Bone marrow (tissue), 2 donors: ENCODE measurements at places on chromosomes 1 and 21.

DNA sequence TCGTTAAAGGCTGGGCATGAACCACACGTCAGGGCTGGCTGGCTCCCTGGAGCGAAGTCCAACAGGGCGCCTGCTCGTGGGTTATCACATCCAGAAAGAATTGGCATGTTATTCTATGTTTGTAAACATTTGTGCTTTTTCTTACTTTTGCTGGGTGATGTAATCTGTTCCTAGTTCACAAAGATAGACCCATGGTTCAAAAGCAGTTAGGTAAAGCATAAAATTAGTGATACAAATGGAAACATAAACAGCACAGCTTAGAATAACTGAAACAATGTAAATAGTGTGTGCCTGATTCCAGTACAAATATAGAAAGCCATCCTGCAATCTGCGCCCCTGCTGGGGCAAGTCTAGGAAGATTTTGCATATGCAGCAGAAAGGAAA, 184.0 kb upstream of the C1orf174 start:
- DNase-seq: no peak

- DNase-seq: no peak
Measured at GRCh38 chr1:39370602-39371001, 120.8 kb upstream of the BMP8A start.

- no peak for DNase-seq
Measured at GRCh38 chr21:42236014-42236413, 17.1 kb downstream of the ABCG1 start.

DNA sequence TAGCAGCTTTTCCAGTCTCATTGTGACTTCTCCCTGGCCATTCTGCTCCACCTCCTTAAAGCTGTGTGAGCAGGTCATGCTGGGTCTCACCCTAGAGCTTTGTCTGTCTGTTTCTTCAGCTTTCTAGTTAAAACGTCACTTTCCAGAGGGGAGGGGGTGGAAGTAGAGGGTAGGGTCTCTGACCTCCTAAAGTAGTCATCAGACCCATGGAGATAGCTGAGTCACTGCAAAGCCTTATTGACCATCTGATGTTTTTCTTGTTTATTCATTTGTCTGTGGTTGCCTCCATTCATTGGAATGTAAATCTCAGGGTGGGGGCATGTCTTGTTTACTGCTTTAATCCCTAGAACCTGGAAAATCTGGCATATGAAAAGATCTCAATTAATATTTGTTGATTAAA, 52.7 kb downstream of the ELF3 start:
- no peak for DNase-seq

- no peak for DNase-seq
Measured at GRCh38 chr1:82792151-82792550, 991.4 kb downstream of the ADGRL2 start.

GRCh38 chr21:32119811-32120210, 159.0 kb downstream of the MIS18A start:
- no peak for DNase-seq

DNA sequence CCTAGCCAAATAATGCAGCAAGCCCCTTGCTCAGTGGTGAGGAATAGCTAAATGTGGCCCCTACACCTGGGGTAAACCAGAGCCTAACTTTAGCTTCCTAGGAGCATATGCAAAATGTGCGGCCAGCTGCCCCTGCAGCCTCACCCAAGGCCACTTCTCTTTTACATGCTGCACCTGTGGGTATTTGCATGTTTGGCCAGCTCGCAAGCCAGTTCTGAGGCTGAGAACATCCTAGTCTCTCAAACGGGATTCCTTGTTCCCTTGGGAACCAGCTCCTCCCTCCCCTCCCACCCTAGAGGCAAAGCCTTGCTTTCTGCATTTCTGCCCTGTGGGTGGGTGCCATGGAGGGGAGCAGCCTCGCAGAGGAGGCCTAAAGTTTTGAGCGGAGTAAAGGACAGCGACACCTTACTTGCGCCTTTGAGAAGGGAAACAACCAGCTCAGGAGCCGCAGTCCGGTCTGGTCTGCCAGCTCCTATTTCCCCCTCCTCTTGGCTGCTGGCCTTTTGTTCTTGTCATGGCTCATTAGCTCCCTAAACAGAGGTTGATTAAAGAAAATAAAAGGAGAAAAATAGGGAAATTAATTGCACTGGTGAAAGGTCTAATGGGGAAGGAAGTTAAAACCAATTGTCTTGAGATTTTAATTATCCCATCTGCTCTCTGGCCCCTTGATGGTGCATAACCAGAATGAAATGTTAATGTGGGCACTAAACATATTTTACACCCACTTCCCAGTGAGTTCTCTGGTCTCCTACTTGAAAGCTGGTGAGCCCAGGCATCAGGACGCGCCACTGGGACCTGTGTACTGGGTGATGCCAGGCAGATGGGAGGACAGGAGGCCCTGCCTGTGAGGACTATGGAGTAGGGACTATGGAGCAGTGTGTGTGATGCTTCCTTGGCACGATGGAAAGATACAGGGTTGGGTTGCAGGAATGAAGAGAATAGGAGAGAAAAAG, 68.7 kb downstream of the TEX35 start:
- DNase-seq: no peak

- DNase-seq: no peak
Measured at GRCh38 chr1:97740891-97741290, 179.9 kb downstream of the DPYD start.

DNA sequence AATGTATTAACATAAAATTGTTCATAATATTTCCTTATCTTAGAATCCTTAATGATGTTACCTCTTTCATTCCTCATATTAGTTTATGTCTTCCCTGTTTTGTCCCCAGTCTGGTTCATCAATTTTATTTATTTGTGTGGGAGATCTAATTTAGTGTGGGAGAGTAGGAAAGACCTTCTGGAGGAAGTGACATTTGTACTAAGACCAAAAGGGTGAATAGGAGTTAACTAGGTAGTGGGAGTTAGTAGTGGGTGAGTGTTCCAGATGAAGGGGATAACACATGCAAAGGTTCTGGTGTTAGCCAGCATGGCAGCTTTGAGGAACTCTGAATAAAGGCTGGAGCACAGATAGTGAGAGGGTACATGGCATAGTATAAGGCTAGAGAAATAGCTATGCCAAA, 21.4 kb downstream of the RASAL2 start:
- no peak for DNase-seq

DNA sequence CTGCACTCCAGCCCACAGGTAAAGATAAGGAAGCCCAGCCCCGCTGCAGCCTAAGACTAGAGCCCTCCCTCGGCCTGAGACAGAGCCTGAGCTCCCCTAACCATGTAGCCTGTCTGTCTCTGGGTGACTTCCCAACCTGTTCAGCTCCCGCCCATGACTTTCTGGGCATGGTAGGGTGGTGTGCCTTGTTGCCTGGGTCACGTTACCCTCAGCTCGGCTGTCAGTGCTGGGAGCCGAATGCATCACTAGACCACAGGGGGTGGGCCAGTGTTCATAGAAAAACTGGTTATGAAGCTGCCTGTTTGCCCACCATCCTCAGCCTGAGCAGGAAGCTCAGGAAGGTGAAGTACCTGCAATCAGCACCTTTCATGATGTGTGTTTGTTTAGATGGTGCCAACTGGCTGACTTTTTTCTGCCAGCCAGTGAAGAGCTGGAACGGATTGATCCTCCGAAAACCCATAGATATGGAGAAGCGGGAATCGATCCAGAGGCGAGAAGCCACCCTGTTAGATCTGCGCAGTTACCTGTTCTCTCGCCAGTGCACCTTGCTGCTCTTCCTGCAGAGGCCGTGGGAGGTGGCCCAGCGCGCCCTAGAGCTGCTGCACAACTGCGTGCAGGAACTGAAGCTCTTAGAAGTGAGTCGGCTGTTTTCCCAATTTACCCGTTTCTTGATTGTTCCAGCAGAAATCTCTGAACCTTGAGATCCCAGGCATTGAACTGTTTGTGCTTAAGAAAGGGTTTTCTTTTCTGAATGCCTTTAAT, 43.9 kb upstream of the PWP2 start:
- DNase-seq: no peak

DNA sequence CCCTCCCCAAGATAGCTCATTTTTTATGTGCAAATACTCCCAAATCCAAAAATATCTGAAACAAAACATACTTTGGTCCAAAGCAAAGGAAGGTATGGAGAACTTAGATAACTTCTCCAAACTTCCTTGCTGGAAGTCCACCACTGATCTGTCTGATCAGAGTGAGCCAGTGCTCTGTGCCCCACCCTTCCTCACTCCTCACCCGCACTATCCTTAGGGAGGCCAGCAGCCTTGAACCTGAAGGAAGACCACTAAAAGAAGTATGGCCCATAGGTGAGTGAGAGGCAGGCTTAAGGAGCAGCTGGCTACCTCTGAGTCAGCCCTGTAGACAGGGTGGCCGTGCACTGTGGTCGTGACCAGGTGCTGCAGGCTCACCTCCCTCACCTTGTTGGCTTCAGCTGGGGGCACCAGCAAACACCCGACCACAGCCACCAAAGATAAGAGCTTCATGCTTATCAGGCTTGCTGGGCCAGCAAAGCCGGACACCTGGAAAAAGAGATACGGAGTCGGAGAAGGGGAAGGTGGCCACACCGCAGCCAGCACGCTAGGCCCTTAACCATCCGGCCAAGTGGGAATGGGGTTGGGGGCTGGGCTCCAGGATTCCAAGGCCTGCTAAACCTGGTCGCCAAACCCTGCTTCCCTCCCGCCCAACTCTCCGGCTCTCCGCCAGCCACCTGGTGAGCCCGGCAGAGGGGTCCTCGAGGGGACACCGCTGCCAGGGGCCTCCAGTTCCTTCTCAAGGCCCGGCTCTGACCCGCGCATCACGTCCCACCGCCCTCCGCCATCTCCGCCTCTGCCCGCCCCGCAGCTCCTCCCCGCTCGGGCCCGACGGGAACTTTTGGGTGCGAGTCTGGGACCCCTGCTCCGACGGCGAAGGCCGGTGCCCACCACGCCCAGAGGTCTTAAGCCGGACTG, 543 bp downstream of the TMEM9 start:
- no peak for DNase-seq

GRCh38 chr1:119364640-119365039, 3.9 kb upstream of the HAO2 start:
- no peak for DNase-seq

DNA sequence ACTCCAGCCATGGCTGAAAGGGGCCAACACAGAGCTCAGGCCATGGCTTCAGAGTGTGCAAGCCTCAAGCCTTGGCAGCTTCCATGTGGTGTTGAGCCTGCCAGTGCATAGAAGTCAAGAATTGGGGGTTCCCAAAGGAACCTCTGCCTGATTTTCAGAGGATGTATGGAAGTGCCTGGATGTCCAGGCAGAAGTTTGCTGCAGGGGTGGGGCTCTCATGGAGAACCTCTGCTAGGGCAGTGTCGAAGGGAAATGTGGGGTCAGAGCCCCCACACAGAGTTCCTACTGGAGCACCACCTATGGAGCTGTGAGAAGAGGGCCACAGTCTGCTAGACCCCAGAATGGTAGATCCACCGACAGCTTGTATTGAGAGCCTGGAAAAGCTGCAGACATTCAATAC, 29.8 kb upstream of the CD55 start:
- DNase-seq: no peak

- DNase-seq: no peak
Measured at GRCh38 chr1:215082532-215083382, at the start of gene KCNK2. Gene KCNK2 (plus strand): TSS chr1:215082737. CDS start chr1:215083386, 649 bp downstream.

GRCh38 chr1:69055194-69055593, 512.5 kb upstream of the LRRC7 start:
- DNase-seq: no peak
